Smooth muscle cell of trachea (primary cell): ENCODE measurements at places on chromosomes 11 and 22. TPM values are rescaled to one million over a fixed set of nuclear protein-coding genes. Genes with fewer than 3 reads are reported as not detected.

The CLCF1 gene
- 3.1 TPM in 2 replicates for total RNA-seq

The RASD2 gene
- under 0.01 and 0.17 TPM in 2 replicates for total RNA-seq

The OSM gene
- total RNA-seq, result not detected in 2 replicates

The SIK3 gene
- total RNA-seq, result 25.1 and 28.8 TPM in 2 replicates

The TRIM49 gene
- total RNA-seq, result not detected in 2 replicates

The NF2 gene
- 74.8 and 93.8 TPM in 2 replicates for total RNA-seq

The KRTAP5-9 gene
- not detected in 2 replicates for total RNA-seq

The SERHL2 gene
- total RNA-seq, result 8.8 and 10.3 TPM in 2 replicates
